PC-9 (cell line): ENCODE measurements at places on chromosomes 3 and 15. TPM values are rescaled to one million over a fixed set of nuclear protein-coding genes. Genes with fewer than 3 reads are reported as not detected.

Gene GOLGA8M
- not detected in 2 replicates for total RNA-seq

DNA sequence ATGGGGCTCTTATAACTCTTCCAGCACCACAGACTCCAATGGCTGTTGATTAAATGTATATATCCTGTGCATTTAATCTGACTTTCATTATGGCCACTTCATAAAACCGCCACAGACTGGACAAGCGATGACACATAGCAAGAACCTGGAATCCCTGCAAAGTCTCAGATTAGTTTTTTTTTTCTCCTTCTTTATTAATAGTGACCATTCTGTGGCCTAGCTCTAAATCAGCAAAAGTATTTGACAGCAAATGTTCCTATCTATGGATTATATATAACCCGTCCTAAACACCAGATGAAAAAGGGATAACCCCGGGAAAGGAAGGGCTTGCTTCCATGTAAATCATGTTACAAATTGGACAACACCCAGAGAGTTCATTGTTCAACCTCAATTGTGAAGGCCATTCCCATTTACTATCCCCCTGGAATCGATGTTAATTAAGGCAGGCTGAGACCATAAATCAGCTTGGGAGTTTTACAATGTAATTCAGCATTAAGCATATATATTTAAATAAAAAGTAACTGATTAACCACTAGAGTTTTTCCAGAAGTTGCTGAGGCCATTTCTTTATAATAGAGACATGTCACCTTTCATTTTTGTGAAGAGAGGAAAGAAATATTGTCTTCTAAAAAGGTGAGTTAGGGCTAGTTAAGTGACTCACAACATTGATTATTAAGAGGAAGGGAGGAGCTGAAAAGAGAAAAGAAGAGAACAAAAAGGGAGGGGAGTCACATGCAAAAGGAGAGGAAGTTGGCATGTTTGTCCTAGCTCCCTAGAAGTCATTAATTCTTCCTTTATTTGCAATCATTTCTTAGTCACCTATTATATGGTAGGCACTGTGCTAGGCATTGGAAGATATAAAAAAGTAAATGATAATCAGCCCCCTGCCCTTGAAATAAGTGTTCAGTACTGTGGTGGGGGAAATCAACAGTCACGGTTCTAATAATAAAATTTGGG is 26.2 kb downstream of the ALDH1A2 start:
- DNase-seq, result no peak

DNA sequence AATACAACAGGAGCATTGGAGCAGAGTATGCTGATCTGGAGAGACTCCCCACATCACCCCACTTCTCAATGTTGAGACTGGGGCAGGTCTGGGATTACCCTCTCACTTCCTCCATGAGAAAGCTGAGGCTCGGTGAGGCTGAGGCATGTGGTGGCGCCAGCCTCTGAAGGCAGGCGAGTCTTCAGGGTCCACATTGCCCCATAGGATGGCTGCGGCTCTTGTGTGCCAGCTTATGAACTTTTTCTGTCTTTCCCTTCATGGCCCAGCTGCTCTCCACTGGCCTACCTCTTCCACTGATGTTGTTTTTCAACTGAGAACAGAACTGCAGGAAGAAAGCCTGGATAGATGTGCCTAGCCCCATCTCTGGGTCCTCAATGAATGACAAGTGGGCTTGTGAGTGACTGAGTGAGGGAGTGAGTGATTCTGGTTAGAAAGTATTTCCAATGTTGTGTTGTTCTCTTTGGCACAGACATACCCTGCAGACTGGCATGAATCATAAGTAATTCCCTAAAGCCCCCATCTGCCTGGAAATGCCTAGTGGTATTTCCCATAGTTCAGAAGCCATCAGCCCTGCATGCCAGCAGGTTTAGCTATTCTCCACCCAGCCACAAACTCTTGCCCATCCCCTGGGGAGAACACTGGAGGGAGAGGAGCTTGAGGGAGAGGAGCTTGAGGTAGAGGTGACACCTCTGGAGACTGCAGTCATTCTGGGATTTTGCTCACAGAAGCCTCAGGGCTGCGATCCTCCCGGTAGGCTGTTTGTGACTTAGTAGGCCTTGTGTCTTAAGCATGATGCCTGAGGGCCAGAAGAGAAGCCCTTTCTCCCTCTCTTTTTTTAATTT is 56.9 kb downstream of the AMOTL2 start:
- DNase-seq, result peak; percentile 93

DNA sequence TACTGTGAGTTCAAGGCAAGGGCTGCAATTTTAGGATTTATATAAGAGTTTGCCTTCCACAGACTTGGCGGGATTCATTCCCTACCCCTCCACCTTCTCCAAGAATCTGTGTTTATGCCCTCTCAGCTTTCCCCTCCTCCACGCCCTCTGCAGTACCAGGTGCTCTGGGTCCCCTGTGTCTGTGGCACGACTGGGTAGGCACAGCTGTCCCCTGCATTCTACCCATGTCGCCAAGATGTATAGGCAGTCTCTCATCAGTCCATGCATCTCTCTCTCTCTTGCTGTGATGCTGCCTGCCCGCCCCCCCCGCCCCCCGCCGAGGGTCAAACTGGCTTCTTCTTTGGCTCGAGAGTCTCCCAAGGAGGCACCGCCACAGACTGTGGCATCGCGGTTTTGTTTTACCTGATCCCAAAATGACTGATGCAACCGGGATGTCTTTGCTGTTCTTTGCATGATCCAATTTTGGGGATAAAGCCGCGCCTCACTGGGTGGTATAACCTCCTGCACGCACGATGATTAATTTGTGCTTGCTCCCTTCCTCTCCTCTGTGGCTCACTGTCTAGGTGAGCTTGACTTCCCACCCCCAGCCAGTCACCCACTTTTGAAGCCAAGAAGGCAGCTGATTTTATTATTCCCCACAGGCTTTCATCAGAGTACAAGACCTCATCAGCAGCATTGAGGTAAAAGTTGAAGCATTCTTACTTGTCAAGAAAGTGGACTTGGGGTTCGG is 43.7 kb downstream of the EFCAB12 start:
- DNase-seq, result no peak

DNA sequence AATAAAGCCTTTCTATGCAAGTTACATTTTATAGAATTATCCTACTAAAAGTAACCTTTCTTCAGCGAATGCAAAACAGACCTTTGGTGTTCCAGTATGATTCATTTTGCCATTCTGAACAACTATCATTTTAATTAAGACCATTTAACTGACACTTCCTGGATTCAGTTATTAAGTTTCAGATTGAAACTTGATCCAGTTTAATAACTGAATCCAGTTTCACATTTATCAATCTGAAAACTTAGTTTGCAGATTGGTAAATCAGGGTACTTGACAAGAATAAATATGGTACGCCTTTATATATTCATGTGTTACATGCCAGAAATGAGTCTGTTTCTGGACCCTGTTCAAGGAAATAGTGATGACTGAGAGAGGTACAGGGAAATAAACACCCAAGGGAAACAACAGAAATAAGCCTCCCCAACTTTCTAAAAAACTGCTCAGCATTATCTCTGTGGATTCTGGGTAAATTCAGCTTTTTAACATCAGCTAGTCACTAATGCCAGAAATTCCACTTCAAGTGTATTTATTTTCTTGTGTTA is 23.3 kb upstream of the NFKBIZ start:
- no peak for DNase-seq

- no peak for DNase-seq
Observed at GRCh38 chr3:59567661-59568060, 517.8 kb upstream of the CFAP20DC start.

Gene SLC6A11
- not detected in 2 replicates for total RNA-seq

GRCh38 chr15:68583321-68583720 is 4.5 kb downstream of the CORO2B start:
- DNase-seq, result no peak

DNA sequence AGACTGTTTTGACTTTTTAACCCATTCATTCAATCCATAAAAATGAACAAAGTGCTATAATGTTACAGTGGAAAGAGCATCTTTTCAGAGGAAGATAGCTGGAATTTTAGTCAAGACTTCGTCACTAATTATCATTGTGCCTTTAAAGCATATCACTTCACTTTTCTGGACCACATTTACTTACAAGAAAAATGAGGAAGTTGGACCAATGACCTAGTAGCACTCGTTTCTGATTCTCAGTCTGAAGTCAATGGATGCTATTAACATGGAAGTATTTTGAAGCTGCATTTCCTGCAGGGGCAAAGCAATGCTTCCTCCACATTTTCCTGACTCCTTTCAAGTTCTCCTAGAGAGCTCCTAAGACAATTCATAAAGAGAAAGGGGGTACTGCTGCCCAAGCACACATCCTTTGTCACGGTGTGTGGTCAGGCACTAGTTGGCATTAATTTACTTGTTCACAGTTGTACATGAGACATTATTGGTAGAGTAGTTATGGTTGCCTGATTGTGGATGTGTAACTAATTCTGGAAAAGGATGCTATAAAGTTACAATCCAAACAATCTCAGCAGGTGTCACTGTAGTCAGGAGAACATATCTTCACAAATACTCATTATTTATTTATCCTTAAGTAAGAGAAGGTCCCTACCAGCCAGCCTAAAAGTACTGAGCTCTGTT is 1049.1 kb downstream of the FHIT start:
- DNase-seq, result no peak

DNA sequence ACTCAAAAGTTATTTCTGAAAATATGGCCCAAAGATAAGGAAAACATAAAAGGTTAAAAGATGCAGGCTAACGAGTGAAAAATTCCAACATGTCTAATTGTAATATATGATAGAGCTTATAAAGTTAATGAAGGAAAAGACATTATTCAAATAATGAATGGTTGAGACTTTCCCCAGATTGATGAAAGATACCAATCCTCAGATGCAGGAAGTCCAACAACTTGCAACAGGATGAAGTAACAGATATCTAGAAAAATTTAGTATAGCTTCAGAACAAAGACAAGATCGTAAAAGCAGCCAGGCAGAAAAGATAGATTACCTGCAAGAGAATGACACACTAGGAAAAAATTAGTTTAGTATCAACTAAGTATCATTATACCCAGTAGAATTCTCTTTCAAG is 546.4 kb upstream of the PPP2R3A start:
- no peak for DNase-seq

DNA sequence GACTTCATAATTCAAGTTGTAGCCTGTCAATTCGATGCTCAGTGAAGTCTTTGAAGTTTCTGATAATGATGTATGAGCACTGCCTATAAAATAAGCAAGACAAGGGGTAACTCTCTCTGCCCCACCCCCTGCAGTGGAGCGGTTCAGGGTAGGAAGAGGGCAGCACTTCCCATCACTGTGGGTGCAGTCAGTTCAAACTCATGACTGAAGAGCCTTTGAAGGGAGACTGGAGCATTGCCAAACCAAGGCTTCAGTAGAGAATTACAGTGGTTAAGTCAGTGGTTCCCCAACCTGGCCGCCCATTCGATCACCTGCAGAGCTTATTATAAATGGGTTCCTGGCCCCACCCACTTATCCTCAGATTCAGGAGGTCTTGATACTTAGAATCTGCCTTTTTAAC is 190.6 kb downstream of the SHQ1 start:
- DNase-seq, result peak; percentile 20

DNA sequence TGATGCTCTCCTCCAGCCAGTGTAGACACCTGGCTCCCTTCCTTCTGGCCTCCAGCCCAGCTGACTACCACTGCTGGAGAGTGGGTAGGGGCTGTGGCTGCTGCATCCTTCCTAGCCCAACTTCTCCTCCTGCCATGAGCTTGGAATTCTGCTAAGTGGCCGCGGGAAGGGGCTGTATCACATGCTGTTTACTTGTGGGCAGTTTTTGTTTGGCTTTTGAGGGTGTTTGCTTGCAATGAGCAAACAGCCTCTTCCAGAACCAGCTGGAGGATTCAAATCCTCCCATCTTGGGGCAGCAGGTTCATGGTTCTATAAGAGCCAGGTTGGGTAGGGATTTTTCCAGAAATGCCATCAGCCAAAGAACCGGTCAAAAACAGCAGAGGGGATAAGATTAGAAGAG is 9.0 kb downstream of the GASK1A start:
- no peak for DNase-seq

DNA sequence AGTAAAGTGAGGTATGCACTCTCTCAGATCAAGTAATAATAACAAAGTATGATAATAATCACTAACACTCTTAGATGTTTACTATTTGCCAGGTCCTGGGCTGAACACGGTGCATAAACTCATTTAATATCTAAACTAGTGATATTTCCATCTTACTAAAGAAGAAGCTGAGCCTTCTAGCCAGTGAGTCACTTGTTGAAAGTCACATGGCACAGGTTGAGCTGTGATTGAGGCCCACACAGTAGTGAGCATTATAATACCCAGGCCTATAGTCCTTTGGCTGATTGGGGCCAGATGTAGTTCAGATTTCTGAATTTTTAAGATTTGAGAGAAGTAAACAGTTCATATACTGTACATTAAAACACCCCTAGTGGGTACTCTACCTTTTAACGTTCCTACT is 93.2 kb upstream of the CCDC80 start:
- no peak for DNase-seq

GRCh38 chr15:31308185-31308639 is 18.4 kb upstream of the KLF13 start:
- DNase-seq, result no peak

DNA sequence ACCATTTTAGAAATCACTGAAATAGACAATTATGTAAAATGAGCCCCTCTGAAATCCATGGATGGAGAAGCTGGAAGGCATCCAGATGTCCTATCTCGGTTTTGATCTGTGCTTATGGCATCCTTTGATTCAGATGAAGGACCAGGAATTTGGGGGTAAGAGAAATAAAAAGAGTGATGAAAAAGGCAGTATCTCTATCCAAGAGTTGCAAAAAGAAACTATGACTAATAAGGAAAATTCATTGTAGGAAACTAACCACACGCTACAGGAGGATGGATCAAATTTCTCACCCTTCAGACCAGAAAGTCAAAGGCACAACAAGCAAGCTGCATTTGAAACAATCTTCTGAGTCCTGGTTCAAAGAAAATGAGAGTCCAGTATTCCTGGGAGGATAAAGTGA is 34.8 kb downstream of the SRGAP3 start:
- DNase-seq, result peak; percentile 74

Gene HCN4
- total RNA-seq, result not detected in 2 replicates

GRCh38 chr3:155859859-155860258 is 5.6 kb upstream of the SLC33A1 start:
- no peak for DNase-seq

DNA sequence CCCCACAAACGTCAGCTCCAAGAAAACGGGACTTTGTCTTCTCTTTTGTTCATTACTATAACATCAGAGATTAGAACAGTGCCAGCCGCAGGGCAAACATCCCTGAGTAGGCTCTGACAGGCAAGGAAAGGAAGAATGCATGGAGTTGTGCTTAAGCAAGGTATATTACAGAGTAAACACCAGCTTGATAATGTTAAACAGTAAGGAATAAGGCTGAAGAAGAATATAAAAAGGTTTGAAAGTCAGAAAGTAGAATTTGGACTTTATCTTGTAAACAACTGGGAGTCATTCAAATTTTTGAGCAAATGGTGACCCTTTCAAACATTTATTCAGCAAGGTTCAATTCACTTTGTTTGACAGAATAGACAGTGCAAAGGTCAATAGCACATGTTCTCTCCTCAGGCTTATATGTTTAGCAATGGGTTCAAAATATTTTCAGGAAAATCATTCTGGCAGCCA is 11.0 kb downstream of the GABPB1 start:
- no peak for DNase-seq

- DNase-seq, result no peak
Observed at GRCh38 chr15:61116825-61117224, 112.3 kb downstream of the RORA start.

Gene SNX22
- 0.33 and 0.40 TPM in 2 replicates for total RNA-seq

Gene TMEM44
- 37.5 and 52.7 TPM in 2 replicates for total RNA-seq
